Endothelial cell of umbilical vein (primary cell): ENCODE measurements at places on chromosomes 4 and X. TPM values are rescaled to one million over a fixed set of nuclear protein-coding genes. Genes with fewer than 3 reads are reported as not detected.

The RTL9 gene
- polyA plus RNA-seq: not detected in 2 replicates

The WDR44 gene
- 5.7 and 6.5 TPM in 2 replicates for polyA plus RNA-seq

The TRIM60 gene
- polyA plus RNA-seq: not detected in 2 replicates

The CT45A1 gene
- polyA plus RNA-seq: not detected in 2 replicates

DNA sequence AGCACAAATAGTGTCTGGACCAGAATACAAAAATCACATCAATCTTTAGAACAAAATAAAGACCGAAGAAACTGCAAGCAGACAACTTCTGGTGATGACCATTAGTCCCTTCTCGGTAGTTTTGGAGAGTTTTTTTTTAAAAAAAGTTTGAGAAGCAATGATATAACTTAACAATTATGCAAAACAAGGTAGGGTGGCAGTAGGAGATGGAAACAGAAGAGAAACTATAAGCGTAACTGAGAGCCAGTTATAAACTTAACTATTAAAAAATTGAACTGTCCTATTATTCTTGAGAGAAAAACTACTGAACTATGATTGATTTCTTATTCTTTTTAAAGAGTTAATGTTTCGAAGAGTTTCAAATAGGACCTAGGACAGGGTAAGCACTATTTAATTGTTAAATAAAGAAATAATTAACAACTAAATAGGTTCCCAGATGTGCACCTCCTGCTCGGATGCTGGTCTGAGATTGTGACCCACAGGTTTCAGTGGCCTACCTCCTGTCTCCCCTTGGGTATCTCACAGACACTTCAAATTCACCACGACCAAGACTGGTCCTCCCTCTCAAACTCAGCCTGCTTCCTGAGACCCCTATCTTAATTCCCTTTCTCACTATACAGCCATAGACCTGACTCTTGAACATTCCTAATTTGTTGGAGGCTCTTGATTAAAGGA, 81.3 kb downstream of the LEF1 start:
- no peak for DNase-seq

GRCh38 chrX:117689956-117690355, 426.7 kb downstream of the KLHL13 start:
- no peak for DNase-seq

DNA sequence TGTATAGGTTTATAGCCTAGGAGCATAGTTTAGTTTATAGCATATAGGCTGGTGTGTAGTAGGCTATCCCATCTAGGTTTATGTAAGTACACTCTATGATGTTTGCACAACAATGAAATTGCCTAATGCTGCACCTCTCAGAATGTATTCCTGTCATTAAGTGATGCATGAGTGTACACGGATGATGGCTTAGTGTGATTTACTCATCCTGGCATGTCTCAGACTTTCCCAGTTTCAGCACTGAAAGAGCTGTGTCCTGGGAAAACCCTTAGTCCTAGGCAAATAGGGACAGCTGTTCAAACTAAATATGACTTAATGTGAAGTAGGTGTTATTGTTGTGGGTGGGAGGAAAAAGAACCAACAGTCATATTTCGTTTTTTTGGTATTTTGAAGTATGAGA, 264.9 kb upstream of the MAGEB18 start:
- DNase-seq: peak; percentile 30

GRCh38 chrX:45851434-45851991, 650.8 kb upstream of the DIPK2B start:
- peak; percentile 1 for DNase-seq

- no peak for DNase-seq
Measured at GRCh38 chr4:110950731-110951130, 327.9 kb upstream of the PITX2 start.

- no peak for DNase-seq
Measured at GRCh38 chr4:99759988-99760387, 56.6 kb upstream of the DAPP1 start.

DNA sequence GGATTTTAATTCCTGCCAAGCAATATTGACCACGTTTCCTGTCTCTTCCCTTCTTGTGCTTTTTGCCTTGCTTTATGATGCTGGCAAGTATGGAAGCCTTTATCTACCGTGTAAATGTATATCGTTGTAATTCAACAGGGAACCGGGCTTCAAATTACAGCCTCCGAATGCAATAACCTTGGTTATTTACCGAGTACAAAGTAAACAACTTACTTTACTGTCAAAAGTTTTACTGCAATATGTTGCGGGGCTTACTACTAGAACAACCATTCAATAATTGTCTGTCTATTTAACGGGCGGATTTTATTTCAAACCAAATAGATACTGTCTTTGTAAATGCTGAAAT, 73.1 kb downstream of the PALLD start:
- DNase-seq: peak; percentile 57

- DNase-seq: no peak
Measured at GRCh38 chr4:153223427-153223801, 19.2 kb downstream of the TRIM2 start.

DNA sequence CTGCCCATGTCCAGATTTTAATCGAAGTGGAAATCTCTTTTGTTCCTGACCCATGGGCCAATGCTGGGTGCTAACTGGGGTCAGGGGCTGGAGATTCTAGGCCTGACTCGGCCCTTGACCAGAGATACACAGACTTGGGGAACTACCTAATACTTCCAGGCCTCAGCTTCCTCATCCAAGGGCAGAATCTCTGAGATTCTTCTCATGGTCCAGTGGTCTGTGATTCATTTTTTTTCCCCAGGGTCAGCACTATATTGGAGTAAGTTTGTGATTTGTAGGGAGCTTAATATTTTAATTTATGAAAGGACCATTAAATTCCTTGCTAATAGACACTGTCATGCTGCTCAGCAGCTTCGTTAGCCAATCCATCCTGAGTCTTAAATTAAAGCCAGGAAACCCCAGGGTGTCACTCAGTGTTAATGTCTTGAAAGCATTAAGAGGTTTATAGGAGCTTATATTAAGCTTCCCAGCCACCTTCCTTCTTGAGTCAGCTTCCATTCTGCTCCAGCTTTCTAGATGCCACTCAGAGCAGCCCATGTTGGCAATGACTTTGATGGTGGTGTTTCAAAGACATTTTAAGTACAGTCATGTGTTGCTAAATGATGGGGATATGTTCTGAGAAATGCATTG, 27.0 kb upstream of the PROM1 start:
- no peak for DNase-seq

GRCh38 chr4:717601-718320, 12.1 kb downstream of the PCGF3 start:
- DNase-seq: no peak

- no peak for DNase-seq
Measured at GRCh38 chrX:4710618-4711433, 997.4 kb upstream of the PRKX start.

DNA sequence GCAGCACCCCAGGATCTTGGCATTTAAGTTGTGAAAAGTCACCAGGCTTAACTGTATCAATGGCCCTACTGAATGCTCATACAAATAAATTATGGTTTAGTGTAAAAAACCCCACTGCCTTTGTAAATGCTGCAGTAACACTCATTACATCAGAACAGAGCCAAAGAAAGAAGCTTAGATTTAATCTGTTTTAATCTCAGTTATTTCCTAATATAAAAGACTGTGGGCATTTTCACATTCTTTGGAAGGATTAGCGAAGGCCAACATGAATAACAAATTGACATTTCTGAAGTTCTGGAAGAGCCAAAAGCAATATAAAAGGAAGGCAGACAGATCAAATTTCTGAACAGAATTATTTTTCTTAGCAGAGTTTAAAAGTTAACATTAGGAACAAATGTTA, 140.0 kb upstream of the HCCS start:
- no peak for DNase-seq

DNA sequence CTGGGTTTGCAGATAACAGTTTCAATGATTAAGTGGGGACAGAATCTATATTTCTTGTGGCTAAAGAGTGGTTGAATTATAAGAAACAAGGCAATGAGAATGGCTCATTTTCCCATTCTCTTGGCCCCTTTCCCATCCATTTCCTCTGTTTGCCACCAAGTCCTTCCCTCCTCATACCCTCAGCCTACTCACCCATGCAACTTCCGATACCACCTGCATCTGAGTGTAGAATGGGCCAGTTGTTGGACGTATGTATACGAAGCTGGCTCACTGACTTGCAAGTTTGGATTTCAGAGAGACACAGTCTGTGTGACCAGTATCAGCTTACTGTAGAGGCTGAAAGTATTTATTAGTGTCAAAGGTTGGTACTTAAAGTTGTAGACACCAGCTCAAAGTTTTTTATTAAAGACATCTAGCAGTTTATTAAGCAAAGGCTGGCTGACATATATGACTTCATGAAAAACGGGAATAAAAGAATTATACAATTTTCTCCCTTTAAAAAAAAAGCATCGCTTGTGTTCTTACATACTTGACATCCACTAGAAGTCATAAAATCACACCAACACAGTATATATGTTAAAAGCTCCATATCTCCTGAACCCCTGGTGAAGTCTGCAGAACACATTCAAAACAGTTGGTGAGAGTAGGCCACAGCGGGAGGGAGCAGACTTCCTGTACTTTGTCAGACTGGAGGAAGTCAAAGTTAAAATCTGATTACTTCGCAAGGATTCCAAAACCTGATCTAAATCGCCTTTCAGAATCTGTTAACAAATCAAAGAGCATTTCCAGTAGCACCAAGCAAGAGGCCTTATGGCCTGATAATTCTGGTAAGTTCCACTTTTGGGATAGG, 22.4 kb upstream of the STIM2 start:
- peak; percentile 37 for DNase-seq

- DNase-seq: no peak
Measured at GRCh38 chr4:188053302-188053701, 56.1 kb downstream of the TRIML2 start.

DNA sequence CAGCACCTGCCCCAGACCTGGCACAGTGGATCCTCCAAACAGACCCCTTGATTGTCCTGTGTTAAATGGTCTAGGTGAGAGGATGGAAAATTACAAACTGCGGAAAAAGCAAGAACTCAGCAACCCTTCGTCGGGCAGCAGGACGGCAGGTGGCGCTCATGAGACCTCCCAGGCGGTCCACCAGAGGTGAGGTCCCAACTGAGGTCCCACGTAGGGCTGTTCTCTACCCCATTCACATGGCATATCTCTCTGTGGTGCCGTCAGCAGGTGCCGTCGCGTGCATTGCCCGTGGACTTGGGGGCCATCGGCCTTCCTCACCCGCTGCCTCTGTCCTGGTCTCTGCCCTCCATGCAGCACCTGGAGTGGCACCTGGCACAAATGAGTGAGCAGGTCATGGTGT, 88.2 kb downstream of the CRMP1 start:
- no peak for DNase-seq

DNA sequence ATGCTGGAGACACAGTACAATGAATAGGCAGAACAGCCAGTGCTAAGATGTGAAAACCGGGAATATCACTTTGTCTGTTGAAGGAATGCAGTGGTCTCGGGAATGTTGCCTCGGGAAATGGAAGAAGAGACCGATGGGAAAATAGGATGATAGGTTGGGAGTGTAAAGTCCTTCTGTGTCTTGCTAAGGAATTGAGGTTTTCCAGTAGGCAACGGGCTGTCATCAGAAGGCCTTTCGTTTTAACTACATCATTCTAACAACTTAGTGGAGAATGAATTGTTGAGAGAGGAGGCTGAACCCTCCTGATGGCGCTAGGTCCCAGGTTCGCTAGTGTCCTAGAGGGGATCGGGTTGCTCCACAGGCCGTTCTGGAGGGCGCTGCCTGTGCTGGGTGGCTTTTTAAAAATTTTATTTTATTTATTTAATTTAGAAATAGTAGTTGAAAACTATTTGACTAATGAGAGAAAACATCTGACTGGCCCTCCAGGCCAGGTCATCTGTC, 730 bp downstream of the VBP1 start:
- peak; percentile 66 for DNase-seq

GRCh38 chr4:57710053-57710452, 599.9 kb upstream of the IGFBP7 start:
- DNase-seq: no peak
